Cortex of kidney (tissue), 1 donor: ENCODE measurements at places on chromosomes 2 and 18.

GRCh38 chr2:159506764-159507440 lies 109.4 kb downstream of the BAZ2B start:
- no peak for DNase-seq

DNA sequence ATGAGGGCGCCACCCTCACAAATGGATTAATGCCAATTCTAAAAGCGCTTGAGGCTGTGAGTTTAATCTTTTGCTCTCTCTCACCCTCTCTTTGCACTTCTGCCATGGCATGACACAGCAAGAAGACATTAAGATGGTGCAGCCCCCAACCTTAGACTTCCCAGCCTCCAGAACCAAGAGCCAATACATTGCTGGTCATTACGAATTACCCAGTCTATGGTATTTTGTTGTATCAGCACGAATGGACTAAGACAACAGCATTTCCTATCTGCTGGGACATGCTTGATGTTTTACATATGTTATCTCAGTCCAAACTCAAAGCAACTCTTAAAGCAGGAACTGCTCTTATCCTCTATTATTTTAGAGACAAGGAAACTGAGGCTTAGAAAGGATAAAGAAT lies 222.9 kb downstream of the STK39 start:
- no peak for DNase-seq

GRCh38 chr2:214127170-214127569 lies 283.7 kb upstream of the VWC2L start:
- no peak for DNase-seq

- DNase-seq: no peak
These were observed 84.0 kb downstream of the HDAC4 start for GRCh38 chr2:239316562-239317465.

DNA sequence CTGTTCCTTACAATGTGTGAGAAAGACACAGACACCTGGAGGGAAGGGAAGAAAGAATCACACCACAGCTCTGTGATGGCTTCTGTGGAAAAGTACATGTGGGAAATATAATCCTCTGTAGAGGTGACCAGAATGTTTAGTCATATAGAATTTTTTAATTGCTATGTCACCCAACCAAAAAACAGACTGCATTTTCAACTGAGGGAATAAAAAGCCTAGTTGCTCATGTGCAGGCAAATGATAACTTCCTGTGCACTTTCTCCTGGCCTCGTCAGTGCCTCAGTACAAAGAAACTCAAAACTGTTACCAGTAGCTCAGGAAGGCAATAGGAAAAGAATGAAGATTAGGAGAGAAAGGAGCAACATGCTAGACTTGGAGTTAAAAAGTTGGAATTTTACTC lies 326.8 kb downstream of the OSR1 start:
- DNase-seq: no peak

DNA sequence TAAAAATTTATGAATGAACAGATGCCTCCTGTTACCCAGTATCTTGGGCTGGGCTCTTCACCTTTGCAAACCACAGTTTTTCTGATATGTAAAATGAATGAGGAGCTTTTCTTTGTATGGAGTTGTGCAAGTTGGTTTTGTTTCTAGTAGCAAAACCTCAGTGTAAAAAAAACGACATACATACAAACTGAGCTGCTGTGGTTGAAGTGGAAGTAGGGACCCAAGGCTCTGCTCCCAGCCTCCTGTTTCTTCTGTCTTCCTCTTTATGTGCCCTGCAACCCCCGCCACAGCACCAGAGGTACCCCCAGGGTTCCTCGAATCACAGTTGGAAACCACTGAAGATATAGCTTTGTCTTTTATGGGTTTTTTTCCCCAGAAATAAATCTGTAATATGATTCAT lies 118.1 kb downstream of the MYO1B start:
- DNase-seq: no peak

GRCh38 chr2:641164-641871 lies 35.9 kb downstream of the TMEM18 start:
- DNase-seq: no peak

- no peak for DNase-seq
These were observed 98.6 kb upstream of the MAP4K3 start for GRCh38 chr2:39535636-39536185.

DNA sequence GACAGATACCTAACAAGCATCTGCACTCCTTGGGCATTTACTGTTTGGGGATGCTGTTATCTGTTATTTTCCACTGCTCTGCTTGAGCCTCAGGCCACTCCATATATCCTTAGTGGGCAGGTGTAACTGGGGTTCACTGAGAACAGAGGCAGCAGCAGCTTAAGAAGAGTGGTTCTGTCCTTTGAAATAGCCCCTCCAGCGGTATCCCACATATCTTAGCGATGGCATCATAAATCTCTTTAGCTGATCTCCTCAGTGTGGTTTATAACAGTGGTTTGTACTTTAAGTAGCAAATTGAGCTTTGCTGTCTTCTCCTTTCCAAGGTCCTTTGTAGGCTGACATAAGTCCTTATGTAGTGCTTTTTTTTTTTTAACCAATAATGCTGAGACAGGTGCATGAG lies 79.7 kb upstream of the RPRM start:
- DNase-seq: no peak

- DNase-seq: no peak
These were observed 124.8 kb downstream of the FIGN start for GRCh38 chr2:163610817-163611556.

DNA sequence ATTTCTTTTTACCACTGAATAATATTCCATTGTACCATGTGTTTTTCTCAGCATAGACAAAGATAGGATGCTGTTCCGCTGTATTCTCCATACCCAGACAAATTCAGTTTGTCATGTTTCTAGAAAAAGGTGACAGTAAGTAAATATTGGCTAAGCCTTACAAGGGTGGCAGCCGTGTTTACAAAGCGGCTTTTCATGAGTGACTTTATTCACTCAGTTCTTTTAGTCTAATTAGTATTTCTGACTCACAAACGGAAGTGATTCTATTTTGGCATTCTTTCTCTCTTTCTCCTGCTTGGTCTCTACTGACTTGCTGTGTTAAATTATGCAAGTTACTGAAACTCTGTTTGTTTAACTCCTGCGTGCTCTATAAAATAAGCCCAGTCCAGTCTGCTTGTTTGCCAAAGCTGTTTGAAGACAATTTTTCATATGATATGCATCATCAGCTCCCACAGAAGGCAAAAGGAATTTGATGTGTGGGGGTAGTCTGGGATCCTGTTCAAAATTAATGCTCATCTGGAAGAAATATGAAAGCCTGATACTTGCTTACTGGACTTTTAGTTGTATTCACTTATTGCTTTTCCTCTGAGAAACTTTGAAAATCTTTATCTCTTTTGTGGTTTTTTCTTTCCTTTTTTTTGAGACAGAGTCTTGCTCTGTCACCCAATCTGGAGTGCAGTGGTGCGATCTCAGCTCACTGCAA lies 2.3 kb upstream of the PLEKHH2 start:
- DNase-seq: no peak

DNA sequence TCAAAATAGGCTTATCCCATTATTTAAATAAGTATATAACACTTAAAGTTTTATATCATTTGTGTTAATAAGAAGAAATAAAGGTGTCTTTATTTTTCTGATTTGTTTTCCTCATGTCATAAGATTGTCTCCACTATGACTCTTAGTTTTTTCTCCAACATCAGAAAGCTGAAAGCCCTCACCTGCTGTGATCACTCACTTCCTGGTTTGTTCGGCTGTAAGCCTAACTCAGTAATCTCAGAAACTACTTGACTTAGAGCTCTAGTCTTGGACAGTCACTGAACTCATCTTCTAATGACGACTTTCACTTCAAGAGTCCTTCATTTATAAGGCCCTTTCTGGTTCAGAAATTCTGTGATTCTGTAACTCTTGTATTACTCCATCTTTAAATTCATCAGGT lies 311.0 kb downstream of the ZEB2 start:
- DNase-seq: no peak

DNA sequence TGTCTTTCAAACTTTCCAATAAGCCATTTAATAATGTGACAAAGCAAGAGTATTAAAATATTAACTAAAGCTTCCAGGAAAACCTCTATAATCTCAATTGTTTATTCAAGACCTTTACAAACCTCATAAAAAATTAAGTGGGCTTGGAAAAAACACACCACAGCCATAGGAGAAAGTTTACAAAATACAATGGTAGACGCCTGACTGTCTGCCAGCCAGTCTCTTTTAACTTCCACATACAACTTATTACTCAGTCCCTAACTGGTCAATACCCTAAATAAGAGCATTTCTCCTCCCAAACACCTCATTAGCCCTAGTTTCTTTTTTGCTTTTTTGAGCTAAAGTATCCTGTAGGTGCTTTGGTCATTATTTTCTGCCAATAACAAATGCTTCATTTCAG lies 247.4 kb upstream of the CYP26B1 start:
- no peak for DNase-seq
